ENCODE measurements at places on chromosomes 11 and 22.

GRCh38 chr22:22210375-22210774 is 34.2 kb upstream of the VPREB1 start:
- DNase-seq, result no peak

DNA sequence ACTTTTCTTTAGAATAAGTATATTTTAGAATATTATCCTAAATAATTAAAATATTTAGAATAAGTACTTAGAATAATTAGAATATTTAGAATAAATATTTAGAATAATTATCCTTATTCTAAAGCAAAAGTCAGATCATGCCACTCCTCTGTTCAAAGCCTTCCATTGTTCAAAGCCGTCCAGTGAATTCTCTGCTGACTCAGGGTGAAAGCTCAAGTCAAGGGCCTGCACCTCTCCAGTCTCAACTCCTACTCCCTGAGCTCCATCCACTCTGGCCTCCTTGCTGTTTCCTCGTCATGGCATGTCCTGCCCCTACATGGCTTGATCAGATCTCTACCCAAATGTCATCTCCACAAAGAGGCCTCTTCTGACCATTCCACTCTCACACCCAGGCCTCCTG is 30.0 kb downstream of the PLEKHA7 start:
- DNase-seq, result no peak

DNA sequence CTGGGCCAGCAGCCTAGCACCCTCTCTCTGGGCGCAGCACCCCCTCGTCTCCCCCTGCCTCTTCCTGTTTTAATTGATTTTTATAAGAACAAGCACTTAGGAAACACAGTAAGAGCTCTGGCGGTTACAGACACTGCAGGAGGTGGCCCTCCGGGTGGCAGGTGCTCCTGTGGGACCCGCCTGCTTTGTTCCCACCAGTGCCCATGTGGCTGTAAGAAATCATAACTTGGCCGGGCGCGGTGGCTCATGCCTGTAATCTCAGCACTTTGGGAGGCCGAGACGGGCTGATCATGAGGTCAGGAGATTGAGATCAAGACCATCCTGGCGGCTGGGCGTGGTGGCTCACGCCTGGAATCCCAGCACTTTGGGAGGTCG is 18.4 kb downstream of the TSPAN4 start:
- DNase-seq, result peak; percentile 63

DNA sequence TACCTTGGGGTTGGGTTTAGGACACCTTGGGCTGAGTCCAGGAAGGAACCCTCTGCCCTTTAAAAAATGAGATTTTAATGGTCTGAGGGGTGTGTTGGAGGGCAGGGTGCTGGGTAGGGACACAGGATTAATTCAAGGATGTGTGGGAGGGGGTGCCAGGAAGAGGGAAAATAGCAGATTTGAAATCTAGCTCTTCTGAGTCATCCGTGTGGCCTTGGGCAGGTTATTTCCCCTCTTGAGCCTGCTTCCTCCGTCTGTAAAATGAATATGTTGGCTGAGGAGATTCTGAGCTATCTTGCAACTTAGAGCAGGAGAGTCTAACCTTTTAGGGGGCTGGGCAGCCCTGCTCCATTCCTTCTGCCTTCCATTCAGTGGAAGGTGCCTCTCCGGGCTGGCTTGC is 3.0 kb downstream of the TSPAN18 start:
- no peak for DNase-seq

- no peak for DNase-seq
These were observed 61.1 kb downstream of the QSER1 start for GRCh38 chr11:32953700-32954099.

DNA sequence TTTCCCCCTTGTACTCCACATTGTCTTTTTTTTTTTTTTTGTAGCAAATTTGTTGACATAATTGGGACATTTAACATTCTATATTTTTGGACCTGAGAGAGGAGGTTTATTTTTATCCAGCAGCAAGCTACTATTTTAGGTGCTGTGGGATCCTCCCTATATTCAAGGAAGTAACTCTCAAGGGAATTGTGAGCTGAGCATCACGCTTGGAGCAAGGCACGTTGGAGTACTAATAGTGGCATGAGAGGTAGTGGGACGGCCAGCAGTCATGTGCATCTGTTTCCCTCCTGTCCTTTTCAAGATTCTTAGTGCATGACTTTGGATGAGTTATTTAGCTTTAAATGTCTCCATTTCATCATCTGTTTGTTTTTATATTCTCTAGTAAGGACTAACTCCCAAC is 52.3 kb downstream of the EXT2 start:
- no peak for DNase-seq

DNA sequence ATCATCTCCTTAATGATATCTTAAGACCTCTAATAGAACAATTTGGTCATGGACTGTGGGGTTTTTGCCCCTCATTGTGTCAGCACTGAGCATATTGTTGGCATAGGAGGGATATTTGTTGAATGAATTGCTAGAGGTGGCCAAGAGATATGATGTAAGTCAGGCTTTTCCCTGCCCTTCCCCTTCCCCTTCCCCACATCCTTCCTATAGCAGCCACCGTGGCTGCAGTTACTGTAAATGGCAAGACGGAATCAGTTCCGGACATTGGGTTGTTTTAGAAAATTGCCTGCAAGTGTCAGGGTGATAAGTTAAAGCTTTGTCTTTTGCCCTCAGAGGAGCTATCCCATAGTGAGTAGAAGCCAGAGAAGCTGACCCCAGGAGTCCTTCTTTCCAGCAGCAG is 23.0 kb downstream of the LIMK2 start:
- no peak for DNase-seq

- peak; percentile 26 for DNase-seq
These were observed 45.0 kb downstream of the LHFPL7 start for GRCh38 chr22:24901448-24901847.

DNA sequence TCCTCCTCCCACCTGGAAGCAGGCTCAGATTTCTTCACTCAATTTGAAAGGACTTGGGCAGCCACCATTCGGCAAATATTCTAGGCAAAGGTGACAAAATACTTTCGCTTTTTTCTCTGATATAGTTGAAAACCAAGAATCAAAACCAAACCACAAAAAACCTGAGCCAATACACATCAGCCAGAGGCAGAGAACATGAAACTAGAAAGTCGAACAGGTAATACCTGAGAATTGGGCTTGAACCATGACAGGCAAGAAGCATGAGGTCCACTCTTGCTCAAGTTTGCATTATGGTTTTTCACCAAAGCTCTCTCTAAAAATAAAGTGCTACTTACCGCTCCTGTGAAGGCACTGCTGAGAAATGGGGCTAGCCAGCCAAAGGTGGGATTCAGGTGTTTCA is 26.2 kb upstream of the LDLRAD3 start:
- no peak for DNase-seq

DNA sequence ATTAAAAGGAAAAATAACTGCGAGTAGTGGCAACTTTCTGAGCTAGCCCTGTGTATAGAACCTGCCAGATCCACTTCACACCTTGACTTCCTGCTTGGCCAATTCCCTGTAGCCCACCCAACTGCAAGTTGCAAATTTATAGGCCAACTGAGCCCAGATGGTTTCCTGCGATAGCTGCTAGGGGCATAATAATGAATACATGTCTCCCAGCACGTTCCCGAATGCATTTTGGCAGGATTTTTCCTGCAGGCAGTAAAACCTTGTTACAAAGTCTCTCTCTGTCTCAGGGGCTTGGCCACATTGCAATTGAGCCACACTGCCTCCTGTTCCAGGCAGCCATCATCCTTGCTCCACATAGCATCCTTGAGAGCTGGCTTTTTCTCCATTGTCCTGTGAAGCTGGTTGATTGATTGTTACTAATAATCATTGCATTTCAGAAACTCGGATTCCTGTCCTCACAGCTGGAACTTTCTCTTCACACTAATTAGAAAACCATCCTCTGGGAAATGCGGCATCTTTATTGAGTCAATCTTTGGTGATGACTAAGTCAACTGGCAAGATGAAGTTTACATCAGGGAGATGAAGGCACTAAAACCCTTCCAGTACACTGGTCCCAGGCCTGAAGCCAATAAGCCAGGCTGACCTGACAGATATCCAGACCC is 18.6 kb upstream of the LMO2 start:
- DNase-seq, result no peak

DNA sequence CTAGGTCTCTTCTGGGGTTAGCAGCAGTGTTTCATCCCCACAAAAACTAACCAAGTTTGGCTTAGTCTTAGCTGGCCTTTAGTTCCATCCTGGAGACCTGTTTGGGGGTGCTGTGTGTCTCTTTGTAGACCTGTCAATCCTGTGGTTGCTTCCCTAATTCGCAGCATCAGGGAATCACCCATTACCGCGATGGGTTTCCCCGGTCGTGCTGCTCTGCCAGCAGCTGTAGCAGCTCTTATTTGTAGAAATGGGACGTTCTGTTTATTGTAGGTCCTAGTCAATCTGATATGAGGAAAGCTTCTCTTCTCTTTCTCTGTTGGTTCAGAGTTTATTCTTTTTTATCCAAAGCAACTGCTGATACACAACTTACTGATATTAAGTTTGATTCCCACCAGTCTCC is 91.6 kb downstream of the CECR2 start:
- DNase-seq, result no peak

DNA sequence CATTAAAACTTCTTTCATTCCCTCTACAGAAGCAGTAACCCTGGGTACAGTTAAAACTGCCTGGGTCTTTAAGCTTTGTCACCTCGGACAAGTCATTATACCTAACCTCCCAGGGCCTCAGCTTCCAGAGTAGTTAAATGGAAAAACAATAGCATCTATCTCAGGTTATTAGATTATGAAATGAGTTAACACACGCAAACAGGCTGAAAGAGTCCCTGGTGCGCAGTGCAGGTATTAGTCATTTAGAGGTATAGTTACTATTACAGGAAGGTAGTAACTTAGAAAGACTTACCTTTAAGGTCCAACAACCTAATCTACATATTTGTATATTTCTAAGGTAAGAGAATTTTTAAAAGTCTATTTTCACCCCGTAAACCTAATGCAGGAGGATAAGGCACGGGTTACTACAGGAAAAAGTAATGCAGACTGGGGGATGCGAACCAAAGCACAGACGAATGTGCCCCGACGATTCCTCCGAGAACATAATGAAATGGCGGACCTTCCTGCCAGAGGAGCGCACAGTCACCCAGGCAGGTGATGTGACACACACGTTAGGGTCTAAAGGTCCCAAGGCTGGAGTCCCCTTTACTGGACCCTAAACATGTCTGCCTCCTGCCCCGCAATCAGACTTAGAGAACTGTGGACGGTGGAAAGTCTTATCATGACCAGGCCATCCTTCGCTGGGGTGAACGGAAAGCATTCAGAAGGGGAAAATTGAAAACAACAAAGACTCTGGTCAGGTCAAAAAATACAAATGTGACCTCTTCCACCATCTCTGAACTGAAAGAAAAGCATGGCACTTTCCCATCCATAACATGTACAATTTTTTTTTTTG is 1.3 kb downstream of the NAP1L4 start:
- no peak for DNase-seq

- DNase-seq, result peak; percentile 64
These were observed 275.3 kb downstream of the C11orf87 start for GRCh38 chr11:109697140-109697843.

DNA sequence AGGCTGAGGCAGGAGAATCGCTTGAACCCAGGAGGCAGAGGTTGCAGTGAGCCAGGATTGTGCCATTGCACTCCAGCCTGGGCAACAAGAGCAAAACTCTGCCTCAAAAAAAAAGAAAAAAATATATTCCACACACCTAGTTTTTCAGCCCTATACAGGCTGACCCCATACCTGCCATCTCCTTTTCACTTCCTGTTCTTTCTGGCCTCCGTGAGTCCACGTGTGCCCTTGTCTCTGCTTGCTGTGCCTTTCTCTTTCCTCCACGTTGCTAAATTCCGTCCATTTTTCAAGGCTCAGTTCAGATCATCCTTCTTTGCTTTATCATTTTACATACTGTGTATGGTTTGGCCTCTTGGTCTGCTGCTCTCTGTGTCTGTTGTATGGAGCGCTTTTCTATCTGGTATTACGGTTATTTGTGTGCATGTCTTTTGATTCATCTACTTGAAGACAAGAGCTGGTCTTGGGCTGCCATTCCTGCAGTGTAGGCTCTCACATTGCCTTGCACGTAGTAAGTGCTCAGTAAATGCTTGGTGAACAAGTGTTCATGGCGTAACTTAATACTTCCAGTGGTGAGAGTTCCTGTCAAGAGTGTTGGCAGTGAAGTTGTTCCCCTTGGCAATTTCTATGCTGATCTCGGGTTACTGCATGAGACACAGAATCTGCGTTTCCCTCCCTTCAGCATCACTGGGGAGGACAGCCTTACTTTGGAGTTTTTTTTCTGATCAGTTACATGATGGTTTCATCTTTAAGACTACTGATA is 57.5 kb downstream of the PTPRJ start:
- no peak for DNase-seq

GRCh38 chr22:38950527-38951295 is 6.7 kb upstream of the APOBEC3A start:
- DNase-seq, result no peak

GRCh38 chr11:82976786-82977185 is 75.2 kb downstream of the DDIAS start:
- no peak for DNase-seq

GRCh38 chr11:122261546-122261945 is 145.5 kb upstream of the BLID start:
- no peak for DNase-seq

- DNase-seq, result no peak
These were observed 1.9 kb downstream of the TPP1 start for GRCh38 chr11:6617315-6617781.

DNA sequence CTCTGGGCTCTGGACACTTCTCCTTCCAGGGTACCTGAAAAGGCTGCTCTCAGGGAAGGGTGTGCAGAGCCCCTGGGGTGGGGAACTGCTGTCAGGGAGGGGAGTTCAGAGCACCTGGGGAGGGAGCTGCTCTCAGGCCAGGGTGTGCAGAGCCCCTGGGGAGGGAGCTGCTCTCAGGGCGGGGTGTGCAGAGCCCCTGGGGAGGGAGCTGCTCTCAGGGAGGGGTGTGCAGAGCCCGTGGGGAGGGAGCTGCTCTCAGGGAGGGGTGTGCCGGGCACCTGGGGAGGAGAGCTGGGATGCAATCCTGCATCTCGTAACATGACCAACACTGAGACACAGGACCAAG is 764.2 kb downstream of the BRD1 start:
- peak; percentile 75 for DNase-seq

GRCh38 chr11:22474616-22475015 is 136.4 kb downstream of the SLC17A6 start:
- no peak for DNase-seq

DNA sequence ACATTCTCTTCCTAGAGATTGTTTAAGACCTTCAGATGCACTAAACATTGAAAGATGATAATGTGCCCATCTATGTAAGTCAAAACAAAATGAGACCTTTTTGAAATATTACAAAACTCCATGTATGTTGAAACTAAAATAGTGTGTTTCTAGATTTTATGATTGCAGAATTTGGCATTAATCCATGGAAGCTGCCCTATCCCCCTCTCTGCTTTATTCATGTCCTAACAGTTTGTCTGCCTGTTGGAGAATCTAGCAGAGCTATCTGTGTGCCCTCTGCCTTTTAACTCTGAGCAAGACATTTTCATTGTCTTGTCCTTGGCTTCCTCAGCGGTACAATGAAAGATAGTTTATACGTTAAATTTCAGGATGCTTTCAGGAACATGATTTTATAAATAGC is 105.5 kb downstream of the FAT3 start:
- no peak for DNase-seq

Data from COR-L47 (cell line).